T-helper 17 cell (primary cell): ENCODE measurements at places on chromosomes 5 and 9.

DNA sequence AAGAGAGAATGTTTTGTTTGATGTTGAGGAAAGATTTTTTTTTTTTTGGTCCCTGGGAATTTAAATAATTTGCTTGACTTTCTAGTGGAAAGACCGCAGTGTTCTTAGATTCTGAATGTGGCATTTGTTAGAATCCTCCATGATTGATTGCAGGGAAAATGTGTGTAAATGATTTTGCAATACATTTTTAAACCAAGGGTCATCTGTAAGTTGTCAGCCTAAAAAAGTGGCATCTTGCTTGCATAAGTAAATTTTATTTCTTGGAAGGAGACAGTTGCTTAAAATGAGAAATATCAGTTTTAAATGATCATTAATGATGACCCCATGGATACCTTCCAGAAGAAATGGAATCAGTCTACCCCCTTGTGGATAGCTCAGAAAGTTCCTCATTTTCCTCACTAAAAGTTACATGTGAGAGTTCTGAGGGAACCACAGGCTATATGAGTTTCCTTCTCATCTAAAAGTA is 105.1 kb upstream of the SLC25A48 start:
- DNase-seq = no peak
- no peak overlapping the region for H3K4me3 ChIP-seq
- H3K36me3 ChIP-seq = no peaks in the 10 kb centered on the region
- H3K27ac ChIP-seq = no peak overlapping the region
- peaks cover 2% of the 10 kb centered on the region for H3K4me1 ChIP-seq
- H3K27me3 ChIP-seq = no peaks in the 10 kb centered on the region

GRCh38 chr5:1516615-1517601 is 6.9 kb downstream of the LPCAT1 start:
- H3K4me3 ChIP-seq = no peak overlapping the region
- H3K4me1 ChIP-seq = peaks cover 29% of the 10 kb centered on the region
- no peaks in the 10 kb centered on the region for H3K27me3 ChIP-seq
- H3K27ac ChIP-seq = no peak overlapping the region
- no peaks in the 10 kb centered on the region for H3K36me3 ChIP-seq

GRCh38 chr9:136742591-136743391 is at the start of gene LCN10:
Gene LCN10 (minus strand): TSS chr9:136742940. CDS start chr9:136742903, 37 bp downstream.
- DNase-seq = no peak
- peaks cover 24% of the 10 kb centered on the region for H3K27me3 ChIP-seq
- no peaks in the 10 kb centered on the region for H3K36me3 ChIP-seq
- peaks cover 2% of the 10 kb centered on the region for H3K4me1 ChIP-seq

DNA sequence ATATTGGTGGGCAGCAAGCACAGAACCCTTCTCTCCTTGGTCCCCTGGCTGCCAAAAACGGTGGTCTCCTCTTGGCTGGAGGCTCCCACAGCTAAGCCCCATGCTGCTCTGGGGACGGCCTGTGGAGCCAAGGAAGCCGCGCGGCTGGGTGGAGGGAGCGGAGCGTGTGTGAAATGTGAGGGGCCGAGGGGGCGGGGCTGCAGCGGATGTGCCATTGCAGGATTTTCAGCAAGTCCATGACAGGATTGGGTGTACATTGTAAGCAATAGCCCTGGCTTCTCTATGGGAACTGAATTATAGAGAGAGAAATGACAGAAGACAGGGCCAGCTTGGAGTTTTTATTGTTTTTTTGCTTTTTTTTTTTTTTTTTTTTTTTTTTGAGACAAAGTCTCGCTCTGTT is 336.5 kb downstream of the DIRAS2 start:
- no peak overlapping the region for H3K27ac ChIP-seq
- no peak overlapping the region for H3K4me3 ChIP-seq
- H3K4me1 ChIP-seq = no peaks in the 10 kb centered on the region
- no peaks in the 10 kb centered on the region for H3K36me3 ChIP-seq

DNA sequence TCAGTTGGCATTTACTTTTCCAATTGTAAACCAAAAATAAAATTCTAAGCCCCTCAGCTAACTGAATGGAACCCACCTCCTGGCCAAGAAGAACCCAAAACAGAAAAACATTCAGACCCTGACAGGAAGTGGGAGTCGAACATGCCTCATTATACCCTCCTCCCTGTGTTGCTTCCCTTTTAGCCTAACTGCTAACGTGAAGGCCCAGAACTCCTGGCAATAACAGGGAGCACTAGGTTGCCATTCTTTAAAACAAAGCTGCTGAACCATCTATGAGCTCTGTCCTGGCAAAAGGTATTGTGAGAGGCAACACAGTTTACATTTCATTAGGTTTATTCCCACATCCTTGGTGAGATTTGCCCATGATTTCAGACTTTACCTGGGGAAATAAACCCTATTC is 481.4 kb downstream of the CHSY3 start:
- peaks cover 3% of the 10 kb centered on the region for H3K27me3 ChIP-seq
- DNase-seq = no peak
- no peaks in the 10 kb centered on the region for H3K36me3 ChIP-seq
- H3K27ac ChIP-seq = no peak overlapping the region
- no peak overlapping the region for H3K4me3 ChIP-seq

DNA sequence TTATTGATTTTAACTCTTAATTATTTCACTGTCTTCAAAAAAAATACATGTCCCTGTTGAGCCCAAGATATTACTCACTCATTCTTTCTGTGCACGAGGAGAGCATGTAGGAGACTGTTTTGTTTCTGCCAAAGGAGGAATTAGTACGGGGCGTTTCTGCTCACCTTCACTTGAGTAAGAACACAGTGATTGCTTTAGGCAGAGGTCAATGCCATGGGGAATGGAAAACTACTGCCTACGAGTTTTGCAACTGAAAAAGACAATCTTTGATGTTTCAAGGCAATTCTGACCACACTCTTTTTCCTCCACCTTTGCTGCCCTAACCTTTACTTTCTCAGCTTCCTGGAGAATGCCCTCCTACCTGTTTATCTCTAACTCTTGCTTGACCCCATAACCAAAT is 109.4 kb downstream of the CCDC192 start:
- H3K27ac ChIP-seq = no peak overlapping the region
- H3K27me3 ChIP-seq = peaks cover 14% of the 10 kb centered on the region
- DNase-seq = no peak
- peaks cover 2% of the 10 kb centered on the region for H3K4me1 ChIP-seq

DNA sequence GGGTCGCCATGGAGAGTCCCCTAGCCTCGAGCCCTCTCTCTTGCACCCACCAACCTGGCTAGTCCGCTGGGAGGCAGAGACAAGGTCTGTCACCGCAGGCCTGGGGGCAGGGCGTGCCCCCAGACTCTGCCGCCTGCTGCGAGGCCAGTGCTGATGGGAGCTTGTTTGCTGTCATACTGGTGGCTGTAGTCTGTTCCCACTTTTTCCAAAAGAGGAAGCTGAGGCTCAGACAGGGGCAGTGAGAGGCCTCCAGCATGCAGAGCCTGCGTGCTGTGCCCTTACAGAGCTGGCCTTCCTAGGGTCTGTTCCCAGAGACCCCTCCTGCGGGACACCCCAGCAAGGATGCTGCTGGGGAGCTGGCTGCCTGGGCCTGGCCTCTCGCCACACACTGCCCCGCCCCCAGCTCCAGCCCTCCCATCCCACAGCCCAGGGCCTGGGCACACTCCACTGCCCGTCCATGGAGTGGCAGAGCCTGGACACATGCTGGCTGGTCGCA is 21.0 kb upstream of the SUSD3 start:
- no peaks in the 10 kb centered on the region for H3K36me3 ChIP-seq
- peaks cover 29% of the 10 kb centered on the region for H3K4me1 ChIP-seq
- DNase-seq = no peak
- no peak overlapping the region for H3K4me3 ChIP-seq
- H3K27me3 ChIP-seq = no peaks in the 10 kb centered on the region
- H3K27ac ChIP-seq = peak overlapping the region; percentile 87

GRCh38 chr9:8062459-8062858 is 262.9 kb upstream of the DMAC1 start:
- H3K27ac ChIP-seq = no peak overlapping the region
- peaks cover 8% of the 10 kb centered on the region for H3K4me1 ChIP-seq
- no peaks in the 10 kb centered on the region for H3K27me3 ChIP-seq
- H3K36me3 ChIP-seq = peaks cover 2% of the 10 kb centered on the region
- H3K4me3 ChIP-seq = no peak overlapping the region
- DNase-seq = no peak

DNA sequence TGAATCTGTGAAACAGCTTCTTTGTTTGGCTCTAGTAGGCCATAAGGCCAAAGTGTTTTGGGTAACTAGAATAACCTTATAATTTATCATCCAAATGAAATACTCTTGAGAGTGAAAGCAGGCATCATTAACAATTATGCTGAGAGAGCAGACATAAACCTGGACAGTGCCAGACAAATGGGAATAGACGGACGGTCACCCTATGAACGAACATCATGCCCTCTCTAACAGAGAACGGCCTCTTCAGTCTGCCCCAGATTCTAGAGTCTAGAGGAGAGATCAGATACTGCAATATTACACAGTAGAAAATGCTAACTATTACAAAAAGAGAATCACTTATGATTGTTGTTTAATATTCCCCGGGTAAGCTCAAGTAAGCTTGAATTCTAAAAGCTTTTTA is 68.5 kb downstream of the APBA1 start:
- no peak overlapping the region for H3K27ac ChIP-seq
- H3K4me3 ChIP-seq = no peak overlapping the region
- H3K36me3 ChIP-seq = peaks cover 6% of the 10 kb centered on the region

- H3K27ac ChIP-seq = no peak overlapping the region
- H3K4me3 ChIP-seq = no peak overlapping the region
- no peak for DNase-seq
- H3K27me3 ChIP-seq = no peaks in the 10 kb centered on the region
These were observed 127.3 kb downstream of the XRCC4 start for GRCh38 chr5:83204651-83205050.

DNA sequence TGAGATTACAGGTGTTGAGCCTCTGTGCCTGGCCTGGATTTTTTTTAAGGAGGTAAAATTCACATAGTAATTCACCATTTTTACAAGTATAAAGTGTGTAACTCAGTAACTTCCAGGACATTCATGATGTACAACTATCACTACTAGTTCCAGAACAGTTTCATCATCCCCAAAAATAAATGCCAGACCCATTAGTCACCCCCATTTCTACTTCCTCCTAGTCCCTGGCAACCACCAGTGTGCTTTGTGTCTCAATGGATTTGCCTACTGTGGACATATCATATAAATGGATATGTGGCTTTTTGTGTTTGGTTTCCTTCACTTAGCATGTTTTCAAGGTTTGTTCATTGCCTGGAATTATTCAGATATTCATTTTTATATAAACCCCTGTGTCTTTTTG is 72.5 kb upstream of the PANK3 start:
- H3K4me3 ChIP-seq = no peak overlapping the region
- no peak for DNase-seq

DNA sequence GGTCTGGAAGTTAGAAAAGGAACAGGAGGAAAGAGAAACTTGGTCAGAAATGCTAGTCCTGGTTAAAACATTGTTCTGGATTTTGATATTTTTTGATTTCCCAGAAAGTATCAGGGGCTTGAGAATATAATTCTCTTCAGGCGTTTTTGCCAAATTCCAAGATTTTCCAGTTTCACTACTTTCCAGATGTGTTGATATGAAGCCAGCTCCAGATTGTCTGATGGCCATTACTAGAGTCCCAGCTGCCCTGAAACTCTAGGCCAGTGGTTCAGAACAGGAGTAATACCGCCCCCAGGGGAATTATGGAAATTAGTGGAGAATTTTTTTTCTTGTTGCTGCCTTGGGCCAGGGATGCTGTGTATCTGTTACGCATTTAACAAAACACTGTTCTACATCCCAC is 88.6 kb downstream of the KCNN2 start:
- peaks cover 17% of the 10 kb centered on the region for H3K27me3 ChIP-seq
- H3K36me3 ChIP-seq = no peaks in the 10 kb centered on the region
- H3K4me1 ChIP-seq = peaks cover 4% of the 10 kb centered on the region
- no peak overlapping the region for H3K27ac ChIP-seq
- DNase-seq = no peak
- no peak overlapping the region for H3K4me3 ChIP-seq
